ENCODE measurements at places on chromosomes 11 and 22.

GRCh38 chr22:38228326-38228872 is 26.6 kb downstream of the MAFF start:
- no peak for DNase-seq

DNA sequence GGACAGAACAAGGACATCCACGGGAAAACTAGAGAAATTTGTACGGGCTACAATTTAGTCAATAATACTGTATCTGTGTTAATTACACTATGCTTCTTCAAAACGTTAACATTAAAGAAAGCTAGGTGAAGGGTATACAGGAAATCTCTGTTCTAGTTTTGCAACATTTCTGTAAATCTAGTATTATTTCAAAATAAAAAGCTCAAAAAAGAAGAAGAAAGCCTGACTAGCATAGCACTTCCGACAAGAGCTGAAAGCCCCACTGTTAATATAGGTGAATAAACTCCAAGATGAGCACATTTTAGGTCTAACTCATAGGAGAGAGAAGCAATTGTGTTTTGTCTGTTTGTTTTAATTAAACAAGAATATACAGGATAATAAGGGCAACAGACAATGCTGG is 299.7 kb downstream of the TTC28 start:
- DNase-seq: no peak

DNA sequence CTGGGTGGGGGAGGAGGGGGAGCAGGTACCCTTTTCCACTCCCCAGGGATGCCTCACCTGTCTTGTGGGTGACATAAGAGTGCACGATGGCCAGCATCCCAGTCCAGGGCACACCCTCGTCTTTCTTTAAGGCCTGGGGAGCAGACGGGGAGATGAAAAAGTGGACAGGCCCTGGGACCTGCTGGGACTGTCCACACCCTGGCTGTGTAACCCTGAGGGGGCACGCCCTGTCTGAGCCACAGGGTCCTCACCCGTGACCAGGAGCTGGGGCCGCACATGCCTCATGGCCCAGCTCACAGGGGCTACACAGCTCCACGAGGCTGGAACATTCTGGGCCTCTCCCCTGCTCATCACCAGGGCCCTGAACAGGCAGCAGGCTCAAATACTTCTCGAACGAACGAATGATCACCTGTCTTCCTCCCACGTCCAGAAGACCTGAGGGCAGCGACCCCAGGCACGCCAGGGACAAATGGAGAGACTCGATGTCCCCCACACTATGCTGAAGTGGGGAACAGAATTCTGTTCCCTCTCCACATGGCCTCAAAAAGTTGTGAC is 123.9 kb downstream of the PHF21B start:
- DNase-seq: no peak

GRCh38 chr11:17535488-17535887 is 8.7 kb downstream of the USH1C start:
- DNase-seq: no peak

- no peak for DNase-seq
These were observed at the start of gene TPBGL for GRCh38 chr11:75240311-75241035. Gene TPBGL, plus strand, starts transcription at chr11:75240774. Its CDS starts 276 bp downstream, at chr11:75241050.

DNA sequence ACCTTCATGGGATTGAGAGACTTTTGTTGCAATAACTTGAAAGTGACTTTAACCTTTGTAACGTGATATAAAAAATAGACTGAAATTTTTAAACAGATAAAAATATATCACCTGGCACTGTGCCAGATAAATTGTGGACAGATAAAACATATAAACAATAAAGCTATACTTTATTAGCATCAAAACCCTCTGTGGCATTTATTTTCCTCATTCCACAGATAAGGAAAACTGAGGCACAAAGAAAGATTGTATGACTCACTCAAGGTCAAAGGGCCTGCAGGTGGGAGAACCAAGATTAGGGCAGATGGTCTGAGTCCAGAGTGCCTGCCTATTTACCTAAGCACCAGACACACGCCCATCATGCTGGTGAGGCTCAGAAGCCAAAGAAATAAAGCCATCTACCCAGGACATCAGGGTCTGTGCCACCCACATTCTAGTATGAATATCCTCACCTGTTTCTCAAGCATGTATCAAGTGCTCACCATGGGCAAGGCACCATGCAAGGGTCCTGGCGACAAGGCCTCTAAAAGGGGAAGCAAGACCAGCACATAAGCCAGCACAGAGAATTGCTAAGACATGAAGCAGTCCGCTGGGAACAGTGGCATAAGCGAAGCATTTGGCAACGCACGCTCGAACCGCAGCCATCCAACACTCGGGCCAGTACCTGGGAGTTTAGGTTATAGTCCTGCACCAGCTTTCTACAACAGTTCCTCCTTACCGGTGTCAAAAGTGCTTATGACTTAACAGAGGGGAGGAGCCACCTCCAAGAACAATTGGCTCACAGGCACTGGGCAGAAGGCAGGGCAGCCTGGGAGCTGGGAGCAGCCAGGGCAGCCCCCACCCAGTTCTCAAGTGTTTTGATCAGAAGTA is 17.6 kb downstream of the MYH9 start:
- no peak for DNase-seq

GRCh38 chr22:37943825-37944198 is 9.6 kb downstream of the C22orf23 start:
- no peak for DNase-seq

DNA sequence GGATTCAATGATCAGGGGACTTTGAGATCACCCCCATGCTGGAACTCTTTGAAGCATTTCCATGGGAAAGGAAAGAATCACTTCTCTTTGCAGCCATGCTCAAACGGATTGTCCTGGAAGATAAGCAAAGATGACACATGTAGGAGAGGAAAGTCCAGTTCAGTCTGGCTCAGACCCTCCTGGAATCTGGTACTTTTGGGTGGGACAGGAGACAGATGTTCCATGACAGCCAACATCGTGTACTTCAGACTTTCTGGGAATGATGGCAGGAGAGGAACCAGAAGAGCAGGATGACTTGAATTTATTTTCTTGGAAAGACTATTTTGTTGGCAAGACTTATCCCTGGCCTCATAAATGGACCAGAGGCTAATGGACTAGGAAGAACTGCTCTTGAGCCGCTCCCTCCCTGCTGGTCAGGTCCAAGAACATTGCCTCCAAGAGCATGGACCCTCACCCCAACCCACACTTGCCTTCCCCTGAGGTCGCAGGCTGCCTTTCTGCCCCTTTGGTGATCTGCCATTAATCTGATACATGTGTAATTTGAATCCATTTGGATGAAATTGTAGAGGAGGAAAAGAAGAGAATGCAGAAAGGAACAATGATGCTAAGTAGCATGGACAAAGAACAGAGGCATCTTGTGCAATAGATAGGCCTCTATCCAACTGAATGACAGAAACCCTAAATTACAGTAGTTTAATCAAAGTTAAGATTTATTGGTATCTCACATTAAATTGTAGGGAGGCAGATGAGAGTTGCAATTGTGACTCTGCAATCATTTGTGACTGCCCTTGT is 201.0 kb downstream of the SNX19 start:
- no peak for DNase-seq

DNA sequence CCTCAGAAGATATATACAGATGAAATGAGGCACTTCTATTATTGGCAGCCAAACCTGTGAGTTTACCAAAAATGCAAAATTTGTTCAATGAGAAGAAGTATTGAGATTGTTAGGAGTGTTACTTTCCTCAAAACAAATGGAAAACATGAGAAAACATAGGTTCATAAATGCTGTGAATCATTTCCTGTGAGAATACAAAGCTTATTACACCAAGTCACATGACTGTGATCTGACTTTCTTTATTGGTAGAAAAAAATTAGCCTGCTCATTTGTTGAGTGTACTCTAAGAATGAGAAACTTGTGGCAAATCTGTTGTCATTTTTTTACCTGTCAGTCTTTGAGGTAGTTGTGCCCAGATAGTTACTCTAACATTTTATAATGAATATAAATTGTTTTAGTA is 215.1 kb downstream of the TMEM135 start:
- DNase-seq: no peak

GRCh38 chr11:81444297-81444696 is 1289.4 kb downstream of the FAM181B start:
- no peak for DNase-seq

DNA sequence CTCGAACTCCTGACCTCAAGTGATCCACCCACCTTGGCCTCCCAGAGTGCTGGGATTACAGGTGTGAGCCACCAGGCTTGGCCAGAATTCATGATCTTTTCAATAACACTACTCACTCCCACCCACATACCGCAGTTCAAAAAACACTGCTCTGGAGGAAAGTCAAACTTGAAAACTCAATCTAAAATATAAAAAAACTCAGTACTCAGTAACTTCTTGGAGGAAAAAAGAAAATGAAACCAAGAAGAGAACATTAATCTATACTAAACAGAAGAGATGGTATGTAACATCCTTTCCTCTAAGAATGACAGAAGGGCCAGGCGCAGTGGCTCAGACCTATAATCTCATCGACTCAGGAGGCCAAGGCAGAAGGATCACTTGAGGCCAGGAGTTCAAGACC is 58.3 kb downstream of the MRTFA start:
- DNase-seq: no peak

GRCh38 chr11:36356201-36356600 is 60.1 kb downstream of the PRR5L start:
- no peak for DNase-seq

DNA sequence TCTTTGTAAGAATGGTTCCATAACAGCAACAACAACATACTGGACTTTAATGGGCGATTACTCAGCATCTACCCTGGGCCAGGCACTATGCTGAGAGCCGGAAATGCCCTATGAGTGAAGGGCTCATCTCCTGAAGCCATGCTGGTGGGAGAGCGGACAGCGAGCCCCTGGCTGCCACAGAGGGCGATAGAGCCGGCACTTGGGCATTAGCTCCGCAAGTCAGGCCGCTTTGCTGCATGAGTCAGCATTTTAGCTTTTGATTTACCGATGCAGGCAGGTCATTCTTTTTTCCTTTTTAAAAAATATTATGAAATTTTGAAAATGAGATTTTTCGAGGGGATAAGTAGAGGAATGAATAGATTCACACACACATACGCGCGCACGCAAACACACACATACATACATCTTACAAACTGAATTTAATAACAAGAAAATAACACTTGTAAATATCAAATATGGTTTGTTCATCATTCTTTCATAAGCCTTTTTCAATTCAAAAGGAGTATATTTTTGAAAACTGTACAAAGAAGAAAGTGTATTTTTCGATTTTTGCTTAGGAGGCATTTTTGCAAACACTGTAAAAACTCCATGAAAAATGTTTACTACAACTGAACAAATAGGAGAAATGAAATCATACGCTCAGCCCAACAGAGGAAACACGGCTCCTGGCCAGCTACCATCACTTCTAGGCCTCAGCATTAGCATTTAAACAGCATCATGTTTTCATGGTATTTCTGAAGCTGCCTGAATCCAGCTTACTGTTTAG is 667.3 kb downstream of the OPCML start:
- DNase-seq: no peak

- DNase-seq: no peak
These were observed 85.1 kb downstream of the CEP164 start for GRCh38 chr11:117412653-117413275.

- no peak for DNase-seq
These were observed 901.2 kb downstream of the METTL15 start for GRCh38 chr11:29009426-29009825.

DNA sequence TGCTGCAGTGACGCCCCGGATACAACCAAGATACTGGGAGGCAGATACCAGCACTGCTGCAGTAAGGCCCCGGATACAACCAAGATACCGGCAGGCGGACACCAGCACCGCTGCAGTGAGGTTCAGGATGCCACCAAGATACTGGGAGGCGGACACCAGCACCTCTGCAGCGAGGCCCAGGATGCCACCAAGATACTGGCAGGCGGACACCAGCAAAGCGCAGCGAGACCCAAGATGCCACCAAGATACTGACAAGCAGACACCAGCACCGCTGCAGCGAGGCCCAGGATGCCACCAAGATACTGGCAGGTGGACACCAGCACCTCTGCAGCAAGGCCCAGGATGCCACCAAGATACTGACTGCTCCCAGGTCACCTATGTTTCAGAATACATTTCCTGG is 225.2 kb downstream of the BRD1 start:
- DNase-seq: no peak

DNA sequence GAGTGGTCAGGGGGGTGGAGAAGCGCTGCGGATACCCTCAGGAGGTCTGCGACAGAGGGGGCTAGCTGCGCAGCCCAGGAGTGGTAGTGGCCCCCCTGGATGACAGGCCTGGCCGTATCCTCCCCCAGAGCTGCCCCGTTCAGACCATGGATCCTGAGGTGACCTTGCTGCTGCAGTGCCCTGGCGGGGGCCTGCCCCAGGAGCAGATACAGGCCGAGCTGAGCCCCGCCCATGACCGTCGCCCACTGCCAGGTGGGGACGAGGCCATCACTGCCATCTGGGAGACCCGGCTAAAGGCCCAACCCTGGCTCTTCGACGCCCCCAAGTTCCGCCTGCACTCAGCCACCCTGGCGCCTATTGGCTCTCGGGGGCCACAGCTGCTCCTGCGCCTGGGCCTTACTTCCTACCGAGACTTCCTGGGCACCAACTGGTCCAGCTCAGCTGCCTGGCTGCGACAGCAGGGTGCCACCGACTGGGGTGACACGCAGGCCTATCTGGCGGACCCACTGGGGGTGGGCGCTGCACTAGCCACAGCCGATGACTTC is 505 bp downstream of the NUDT22 start:
- DNase-seq: no peak

DNA sequence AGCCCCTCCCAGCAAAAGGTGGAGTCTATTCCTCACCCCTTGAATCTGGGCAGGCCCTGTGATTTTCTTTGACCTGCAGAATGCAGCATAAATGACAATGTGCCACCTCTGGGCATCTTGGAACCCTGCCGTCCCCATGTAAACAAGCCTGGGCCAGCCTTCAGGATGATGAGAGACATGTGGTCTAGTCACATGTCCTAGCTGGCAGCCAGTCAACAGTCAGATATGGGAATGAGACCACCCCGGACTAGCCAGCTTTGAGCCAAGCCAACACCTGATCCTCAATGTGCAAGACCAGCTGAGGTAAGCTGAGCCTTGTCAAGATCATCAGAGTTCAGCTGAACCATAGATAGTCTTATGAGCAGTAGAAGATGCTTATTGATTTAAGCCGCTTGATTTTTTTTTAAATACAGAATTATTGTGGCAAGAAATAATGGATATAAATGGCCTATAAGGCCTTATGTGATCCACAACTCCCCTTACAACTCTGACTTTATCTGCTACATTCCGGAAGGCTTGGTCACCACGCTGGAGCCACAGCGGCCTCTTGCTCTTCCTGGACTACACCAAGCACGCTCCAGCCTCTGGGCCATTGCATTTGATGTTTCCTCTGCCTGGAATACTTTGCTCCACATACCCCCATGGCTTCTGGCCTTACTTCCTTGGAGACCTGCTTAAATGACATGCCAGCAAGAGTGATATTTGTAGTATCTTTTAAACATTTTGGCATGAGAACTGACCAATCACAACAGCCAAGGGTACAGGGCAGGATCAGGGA is 225.9 kb upstream of the SESN3 start:
- no peak for DNase-seq

- DNase-seq: no peak
These were observed 699.1 kb upstream of the ARHGAP42 start for GRCh38 chr11:99987821-99988470.

GRCh38 chr11:83836883-83837654 is 550.9 kb upstream of the CCDC90B start:
- no peak for DNase-seq
